Activated CD8-positive, alpha-beta memory T cell treated with anti-CD3 and anti-CD28 coated beads for 4 hours (primary cell): ENCODE measurements at places on chromosomes 1 and 21.

DNA sequence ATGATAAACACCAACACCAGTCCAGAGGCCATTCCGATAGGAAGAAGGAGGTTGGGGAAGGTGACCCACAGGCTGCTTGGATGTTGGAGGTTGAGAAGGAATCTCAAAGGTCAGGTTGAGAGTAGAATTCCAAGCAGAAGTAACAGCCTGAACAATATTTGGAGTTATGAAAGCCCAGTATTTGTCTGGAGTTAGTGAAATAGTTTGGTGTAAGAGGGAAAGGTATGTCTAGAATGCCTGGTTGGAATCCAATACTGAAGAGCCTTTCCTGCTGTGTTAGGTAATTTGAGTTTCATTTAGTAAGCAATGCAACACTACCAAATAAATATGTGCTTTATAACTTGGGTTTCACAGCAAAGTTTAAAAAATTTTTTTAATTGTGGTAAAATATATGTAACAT lies 70.5 kb upstream of the MCOLN3 start:
- no peak for DNase-seq

GRCh38 chr1:61174060-61174795 lies 91.9 kb downstream of the NFIA start:
- DNase-seq: no peak

GRCh38 chr1:90508376-90509167 lies 208.5 kb downstream of the BARHL2 start:
- DNase-seq: no peak

DNA sequence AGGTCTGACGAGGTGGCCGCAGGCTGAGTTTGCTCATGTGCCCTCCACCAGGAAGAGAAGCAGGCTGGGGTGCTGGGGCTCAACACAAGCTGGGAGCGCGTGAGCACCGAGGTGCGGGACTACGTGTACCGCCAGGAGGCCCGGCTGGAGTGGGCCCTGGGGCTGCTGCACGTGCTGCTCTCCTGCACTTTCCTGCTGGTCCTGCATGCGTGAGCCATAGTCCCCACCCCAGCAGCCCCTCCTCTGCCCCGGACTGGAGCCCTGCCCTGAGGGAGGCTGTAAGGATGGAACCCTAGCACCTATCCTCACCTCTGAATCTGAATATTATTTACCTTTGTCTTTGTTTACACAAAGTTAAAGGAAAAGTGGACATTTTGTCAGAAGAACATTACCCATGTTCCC lies 7.8 kb upstream of the ADAM15 start:
- no peak for DNase-seq

GRCh38 chr1:229406798-229407197 lies 27.1 kb downstream of the ACTA1 start:
- no peak for DNase-seq

GRCh38 chr1:59506952-59507351 lies 210.1 kb downstream of the FGGY start:
- no peak for DNase-seq

GRCh38 chr1:228238007-228238406 lies 30.2 kb downstream of the OBSCN start:
- DNase-seq: no peak

DNA sequence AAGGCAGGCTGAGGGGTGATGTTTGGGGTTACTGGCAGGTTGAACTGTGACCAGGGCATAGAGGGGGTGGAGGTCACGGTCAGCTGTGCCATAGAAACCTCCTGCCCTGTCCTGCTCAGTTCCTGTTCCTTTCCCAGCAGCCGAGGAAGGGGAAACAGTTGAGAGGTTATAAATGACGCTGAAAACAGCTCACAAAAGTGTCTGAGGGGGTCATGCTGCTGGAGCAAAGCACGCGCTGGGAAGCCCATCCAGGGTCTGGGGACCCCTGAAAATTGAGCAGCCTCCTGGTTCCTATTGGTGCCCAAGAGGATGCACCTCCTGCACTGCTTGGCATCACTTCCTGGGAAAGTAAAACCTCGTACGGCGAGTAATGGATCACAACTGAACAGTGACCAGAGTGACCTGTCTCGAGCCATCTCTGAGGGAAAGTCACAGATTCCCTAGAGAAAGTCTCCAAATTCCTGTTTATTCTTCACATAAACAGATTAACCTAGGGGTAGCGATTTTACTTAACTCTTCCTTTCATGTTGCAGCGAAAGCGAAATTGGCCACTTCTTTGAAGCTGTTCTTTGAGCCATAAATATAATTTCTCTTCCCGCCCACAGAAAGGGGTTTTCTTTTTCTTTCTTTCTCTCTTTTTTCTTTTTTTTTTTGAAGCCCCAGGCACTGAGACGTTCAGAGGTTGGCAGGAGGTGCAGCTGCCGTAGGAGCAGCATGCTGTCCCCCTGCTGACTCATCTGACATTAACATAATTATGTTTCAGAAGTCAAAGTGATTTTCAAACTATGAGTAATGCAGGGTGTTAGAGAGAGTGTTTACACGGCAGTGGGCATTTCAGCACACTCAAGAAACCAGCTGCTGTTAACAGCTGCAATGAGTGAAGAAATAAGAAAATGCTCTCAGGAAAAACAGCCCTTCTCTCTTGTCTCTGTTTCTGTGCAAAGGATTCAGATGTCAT lies 41.8 kb upstream of the ATF3 start:
- DNase-seq: peak; percentile 57

- no peak for DNase-seq
Measured at GRCh38 chr1:217919683-217920388, 288.7 kb downstream of the SPATA17 start.

GRCh38 chr1:208533746-208534598 lies 289.8 kb upstream of the PLXNA2 start:
- DNase-seq: no peak

GRCh38 chr1:207318072-207318619 lies 3.3 kb upstream of the CD55 start:
- no peak for DNase-seq

DNA sequence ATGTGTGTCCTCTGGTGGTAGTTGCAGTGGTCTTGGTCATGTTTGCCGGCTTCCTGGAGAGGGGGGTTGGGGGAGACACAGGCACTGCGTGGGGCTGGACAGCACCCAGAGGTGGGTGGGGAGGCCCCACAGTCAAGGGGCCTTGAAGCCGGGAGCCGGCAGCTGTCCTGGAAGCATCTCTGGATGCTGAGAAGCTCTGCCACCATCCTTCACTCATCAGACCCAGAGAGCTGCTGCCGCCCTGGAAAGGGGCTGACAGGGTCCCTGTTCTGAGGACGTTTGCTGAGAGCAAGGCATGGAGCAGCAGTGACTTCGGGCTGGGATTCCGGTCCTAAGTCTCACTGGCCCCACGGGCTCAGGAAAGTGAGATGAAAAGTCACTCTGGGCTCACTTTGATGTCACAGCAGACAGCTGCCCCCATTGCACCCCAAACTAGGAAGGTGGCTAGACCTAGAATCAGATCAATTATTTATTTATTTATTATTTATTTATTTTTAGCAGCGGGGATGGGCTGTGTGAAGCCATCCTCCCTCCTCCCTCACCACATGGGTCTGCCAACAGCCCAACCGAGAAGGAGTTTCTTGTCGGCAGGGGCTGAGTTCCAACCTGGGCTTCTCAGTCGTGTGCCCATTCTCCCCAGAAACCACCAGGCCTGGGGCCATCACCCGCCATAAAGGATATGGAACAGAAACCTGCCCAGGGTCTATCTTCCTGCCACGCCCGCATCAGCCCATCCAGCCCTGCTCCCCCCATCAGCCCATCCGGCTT lies 547.4 kb downstream of the PTPRU start:
- no peak for DNase-seq
